Activated CD8-positive, alpha-beta memory T cell treated with anti-CD3 and anti-CD28 coated beads, Interleukin-2, amount 10 ng/mL, durations not matched to agents 7 days and 5 days (primary cell): ENCODE measurements at places on chromosomes 16 and 17.

DNA sequence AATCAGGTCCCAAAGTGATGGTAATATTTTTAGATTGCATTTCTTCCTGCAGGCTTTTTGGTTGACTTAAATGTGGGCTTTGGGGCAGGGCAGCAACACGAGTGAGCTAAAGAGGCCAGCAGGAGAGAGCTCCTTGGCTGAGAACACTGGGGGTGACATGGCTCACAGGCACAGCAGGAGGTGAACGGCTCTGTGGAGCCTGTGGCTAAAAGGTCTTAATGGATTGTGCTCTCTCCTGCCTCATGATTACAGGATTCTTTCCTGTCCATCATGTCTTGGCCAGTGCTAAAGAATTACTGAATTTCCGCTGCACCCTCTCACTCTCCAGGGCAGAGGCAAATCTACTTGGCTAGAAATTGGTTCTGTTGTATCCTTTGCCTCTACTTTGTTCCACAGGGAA lies 366.6 kb downstream of the HS3ST4 start:
- DNase-seq = no peak

DNA sequence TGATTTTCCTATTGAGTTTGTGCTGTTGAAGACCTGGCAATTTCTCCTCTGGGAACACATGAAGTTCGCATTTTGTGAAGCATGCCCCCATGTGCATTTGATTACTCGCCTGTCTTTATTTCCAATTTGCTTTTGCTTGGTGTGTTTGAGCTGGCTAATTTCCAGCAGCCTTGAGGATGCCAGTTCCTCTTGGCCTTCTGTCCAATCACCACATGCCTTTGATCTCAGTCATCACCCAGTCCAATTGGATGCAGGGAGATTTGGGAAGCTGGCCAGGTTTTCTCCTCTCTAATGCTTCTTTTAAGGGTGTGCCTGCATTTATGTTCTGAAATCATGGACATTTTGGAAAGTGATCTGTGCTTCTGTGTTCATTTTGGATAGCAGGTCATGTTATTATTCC lies 3.8 kb upstream of the TMEM100 start:
- no peak for DNase-seq

- no peak for DNase-seq
Measured at GRCh38 chr17:38543403-38544174, 62.2 kb downstream of the SRCIN1 start.

DNA sequence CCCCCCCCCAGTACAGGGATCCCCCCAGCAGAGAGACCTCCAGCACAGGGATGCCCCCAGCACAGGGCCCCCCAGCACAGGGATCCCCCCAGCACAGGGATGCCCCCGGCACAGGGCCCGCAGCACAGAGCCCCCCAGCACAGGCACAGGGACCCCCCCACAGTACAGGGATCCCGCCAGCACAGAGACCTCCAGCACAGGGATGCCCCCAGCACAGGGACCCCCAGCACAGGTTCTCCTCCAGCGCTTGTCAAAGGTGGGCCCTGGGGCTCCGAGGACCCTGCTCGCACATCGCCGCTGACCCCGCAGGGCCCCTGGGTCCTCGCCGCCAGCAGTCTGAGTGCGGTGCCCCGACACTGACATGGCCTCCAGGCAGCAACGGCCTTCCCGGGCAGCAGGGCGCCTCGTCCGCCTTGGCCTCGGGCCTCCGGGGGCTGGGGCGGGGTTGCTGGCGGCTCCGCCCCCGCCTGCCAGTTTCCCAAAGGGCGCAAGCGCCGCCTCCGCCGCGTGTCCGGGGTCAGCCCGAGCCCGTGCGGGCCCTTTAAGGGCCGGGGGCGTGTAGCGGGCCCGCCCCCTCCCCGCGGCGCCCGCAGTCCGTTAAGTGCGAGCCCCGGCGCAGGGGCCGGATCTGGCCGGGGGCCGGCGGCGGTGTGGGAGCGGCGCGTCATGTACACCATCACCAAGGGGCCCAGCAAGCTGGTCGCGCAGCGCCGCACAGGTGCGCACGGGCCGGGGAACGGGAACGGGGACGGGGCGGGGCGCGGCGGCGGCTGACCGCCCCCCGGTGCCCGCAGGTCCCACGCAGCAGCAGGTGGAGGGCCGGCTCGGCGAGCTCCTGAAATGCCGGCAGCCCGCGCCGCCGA lies at the start of gene MCRIP2:
TSS of gene MCRIP2 (plus strand) at position 503 of the 863 bp plus-strand sequence. CDS start at position 667, 164 bp downstream.
- peak; percentile 82 for DNase-seq

DNA sequence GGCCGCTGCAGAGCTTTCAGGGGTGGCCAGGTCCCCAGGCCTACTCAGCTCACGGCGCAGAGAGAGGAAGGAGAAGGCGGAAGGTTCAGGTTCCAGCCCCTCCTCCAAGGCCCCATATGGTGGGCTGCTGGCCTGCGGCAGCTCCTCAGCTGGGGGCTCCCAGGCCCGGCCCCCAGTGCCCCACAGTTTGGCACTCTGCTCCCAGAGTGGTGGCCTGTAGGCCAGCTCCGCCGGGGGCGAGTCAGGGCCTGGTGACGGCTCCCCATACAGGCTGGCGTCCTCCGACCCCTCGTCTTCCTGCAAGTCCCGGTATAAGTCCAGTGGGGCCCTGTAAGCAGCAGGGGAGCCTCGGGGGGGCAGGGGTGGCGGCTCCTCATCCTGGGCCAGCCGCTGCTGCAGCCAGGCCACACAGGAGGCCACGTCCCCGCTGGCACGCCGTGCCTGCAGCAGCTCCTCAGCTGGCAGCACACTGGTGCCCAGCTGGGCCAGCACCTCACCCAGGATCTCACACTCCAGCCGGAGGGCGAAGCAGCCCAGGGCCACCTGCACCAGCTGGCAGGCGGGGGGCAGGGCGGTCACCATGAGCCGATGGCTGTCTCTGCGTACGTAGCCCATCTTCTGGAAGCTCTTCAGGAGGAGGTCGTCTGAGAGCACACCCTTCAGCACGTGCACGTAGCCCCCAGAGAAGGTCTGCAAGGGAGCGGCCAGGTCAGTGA lies 3.7 kb downstream of the SPATA2L start:
- no peak for DNase-seq

DNA sequence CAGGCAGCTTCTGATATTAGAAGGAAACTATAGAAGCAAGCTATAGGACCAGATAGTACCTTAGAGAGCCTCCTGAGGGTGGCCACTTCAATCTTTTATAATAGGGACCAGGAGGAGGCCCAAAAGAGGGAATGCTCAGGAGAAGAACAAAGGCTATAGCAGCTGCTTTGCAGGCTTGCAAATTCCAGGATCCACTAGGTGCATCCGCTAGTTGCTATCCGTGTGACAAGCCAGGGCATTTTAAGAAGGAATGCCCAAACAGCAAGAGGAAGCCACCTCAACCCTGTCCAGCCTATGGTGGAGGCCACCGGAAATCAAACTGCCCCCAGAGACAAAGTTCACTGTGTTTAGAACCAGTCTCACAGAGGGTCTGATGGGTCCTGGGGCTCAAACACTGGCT lies 192.6 kb upstream of the KIF2B start:
- no peak for DNase-seq

GRCh38 chr16:13829697-13830299 lies 90.2 kb upstream of the ERCC4 start:
- no peak for DNase-seq

- no peak for DNase-seq
Measured at GRCh38 chr16:1592446-1592845, 19.4 kb downstream of the IFT140 start.

DNA sequence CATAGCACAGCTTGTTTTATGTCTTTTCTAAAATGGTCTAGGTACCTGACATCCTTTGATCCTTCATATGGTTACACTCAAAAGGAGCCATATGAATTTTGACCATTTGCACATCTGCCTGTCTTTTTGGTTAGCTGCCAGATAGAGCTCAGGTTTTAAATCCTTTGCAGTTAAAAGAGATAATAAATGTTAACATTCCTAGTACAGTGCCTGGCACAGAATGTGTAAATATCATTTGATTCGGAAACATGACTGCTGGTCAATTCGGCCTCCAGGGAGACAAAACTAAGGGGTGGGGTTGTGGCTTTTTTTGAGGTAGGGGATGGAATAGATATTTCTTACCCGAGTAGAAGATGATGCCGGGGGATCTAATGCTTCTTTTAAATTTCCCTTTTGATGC lies 64.2 kb downstream of the FTO start:
- no peak for DNase-seq

GRCh38 chr17:32497431-32498205 lies 10.8 kb downstream of the CDK5R1 start:
- no peak for DNase-seq

DNA sequence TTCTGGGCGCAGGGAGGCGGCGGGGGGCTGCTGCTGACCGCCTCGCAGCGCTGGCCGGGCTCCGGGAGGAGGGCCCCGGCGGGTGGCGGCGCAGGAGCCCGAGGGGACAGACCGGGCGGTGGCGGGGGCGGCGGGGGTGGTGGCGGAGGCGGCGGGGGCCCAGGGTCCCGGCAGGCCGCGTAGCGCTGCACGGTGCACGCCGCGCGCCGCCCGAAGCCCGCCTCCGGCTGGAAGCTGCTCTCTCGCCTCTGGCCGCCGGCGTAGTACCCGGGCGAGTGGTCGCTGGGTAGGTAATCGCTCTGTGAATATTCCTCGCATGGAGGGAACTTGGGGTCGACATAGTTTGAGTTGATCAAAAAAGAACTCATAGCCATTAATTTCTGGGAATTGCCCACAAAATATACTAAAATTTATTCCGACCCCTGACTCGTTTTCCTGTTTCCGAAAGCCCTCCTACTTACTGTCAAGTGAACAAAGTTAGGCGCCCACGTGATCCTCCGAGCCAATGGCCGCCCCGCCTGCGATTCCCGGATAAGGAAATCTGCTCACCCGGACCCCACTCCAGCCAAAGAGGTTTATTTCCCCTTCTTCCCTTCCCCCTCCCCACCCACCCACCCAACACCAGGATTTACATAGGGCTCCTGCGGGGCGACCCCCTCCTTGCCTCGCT lies at the start of gene HOXB4:
TSS of gene HOXB4 (minus strand) at position 405 of the 670 bp plus-strand sequence. CDS start at position 374, 31 bp downstream.
- DNase-seq = peak; percentile 87

- no peak for DNase-seq
Measured at GRCh38 chr16:81310045-81310644, 4.6 kb upstream of the GAN start.

DNA sequence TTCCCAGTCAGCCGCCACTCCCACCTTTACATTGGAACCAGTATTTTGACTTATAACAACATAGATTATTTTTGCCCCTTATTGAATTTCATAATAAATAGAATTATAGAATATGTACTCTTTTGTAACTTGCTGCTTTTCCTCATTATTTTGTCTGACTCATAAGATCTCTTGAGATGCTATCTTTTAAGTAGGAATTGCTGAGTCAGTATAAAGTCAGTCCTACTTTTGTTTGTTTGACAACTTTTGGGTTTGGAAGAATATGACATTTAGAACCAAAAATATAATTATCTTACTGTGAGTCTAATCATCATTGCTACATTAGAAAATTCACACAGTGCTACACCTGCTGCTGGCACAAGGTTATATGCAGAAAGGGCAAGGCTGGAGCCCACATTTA lies 69.7 kb downstream of the STXBP4 start:
- DNase-seq = no peak

DNA sequence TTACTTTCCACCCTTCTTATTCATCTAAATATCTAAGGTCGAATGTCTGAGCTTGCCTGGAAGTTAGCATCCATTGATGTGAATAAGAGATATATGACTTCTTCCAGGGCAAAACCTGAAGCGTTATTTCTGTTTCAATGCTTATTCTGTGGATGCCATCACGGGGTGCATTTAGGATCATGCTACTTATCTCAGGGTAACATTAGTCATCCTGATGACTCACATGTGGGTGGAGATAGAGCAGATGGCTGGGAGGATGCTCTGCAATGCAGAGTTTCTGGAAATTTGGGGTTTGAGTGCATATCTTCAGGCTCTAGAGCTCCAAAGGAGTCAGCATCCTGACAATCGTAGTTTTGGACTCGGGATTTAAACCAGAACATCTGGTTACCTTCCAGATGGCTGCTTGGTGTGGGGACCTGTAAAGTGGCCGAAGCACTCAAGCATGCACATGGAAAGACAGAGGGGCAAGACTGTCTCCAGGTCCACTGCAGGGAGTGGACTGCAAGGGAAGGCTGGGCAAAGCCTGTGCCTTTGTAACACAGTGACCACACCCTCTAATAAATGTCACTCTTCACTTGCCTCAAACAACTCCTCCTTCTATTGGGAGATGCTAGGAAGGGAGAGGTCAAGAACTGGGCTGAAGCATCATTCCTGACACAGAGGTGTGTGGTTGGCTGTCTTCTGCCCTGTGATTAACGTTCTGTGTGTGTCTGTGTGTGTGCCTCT lies 175.2 kb upstream of the SALL1 start:
- no peak for DNase-seq

- no peak for DNase-seq
Measured at GRCh38 chr16:59591480-59591879, 857.4 kb upstream of the GOT2 start.

- peak; percentile 85 for DNase-seq
Measured at GRCh38 chr17:74210191-74211140, 2.9 kb upstream of the TTYH2 start.
